Right lung (tissue), 10 donors: ENCODE measurements at places on chromosomes 7 and 10. TPM values are rescaled to one million over a fixed set of nuclear protein-coding genes. Genes with fewer than 3 reads are reported as not detected.
A peak's percentile ranks its signal among the peaks of the same experiment; 100 is the strongest.

DNA sequence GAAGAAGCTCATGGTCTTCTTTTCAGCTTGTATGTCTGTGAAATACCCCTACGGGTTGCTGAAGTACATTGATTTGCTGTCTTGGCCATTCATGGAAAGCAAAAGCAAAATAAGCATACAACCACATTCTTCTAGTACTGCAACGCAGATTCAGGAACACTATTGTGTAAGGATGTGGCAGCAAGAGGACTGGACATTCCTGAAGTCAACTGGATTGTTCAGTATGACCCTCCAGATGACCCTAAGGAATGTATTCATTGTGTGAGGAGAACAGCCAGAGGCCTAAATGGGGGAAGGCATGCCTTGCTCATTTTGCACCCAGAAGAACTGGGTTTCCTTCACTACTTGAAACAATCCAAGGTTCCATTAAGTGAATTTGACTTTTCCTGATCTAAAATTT, 133.4 kb upstream of the ANKRD1 start:
- DNase-seq: no peak

- no peak for DNase-seq
These were observed 42.5 kb downstream of the ABLIM1 start for GRCh38 chr10:114615600-114616007.

DNA sequence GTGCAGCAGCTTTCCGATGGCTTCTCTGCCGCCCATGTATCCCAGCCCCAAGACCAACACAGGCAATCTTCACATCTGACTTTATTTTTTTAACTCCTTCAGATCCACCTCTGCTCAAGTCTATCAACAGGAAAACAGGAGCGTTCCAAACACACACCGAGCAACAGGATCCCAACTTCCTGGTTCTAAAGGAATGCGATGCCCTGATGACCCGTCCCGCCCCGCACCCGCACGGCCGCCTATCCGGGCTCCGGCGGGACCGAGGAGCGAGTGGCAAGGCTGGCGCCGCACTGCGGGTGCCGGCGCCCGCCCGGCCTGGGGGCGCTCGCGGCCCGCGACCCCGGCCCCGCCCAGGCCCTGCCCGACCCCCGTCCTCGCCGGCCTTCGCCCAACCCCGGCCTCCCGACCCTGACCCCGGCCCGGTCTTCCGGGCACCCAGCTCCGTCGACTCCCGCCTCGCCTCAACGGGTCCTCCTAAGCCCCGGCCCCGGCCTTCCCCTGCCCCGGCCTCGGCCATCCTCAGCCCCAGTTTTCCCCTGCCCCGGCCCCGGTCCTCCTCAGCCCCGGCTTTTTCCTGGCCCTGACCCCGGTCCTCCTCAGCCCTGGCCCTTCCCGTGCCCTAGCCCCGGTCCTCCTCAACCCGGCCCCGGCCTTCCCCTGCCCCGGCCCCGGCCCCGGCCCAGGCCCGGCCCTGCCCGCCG, 730 bp downstream of the LARP4B start:
- DNase-seq: no peak

DNA sequence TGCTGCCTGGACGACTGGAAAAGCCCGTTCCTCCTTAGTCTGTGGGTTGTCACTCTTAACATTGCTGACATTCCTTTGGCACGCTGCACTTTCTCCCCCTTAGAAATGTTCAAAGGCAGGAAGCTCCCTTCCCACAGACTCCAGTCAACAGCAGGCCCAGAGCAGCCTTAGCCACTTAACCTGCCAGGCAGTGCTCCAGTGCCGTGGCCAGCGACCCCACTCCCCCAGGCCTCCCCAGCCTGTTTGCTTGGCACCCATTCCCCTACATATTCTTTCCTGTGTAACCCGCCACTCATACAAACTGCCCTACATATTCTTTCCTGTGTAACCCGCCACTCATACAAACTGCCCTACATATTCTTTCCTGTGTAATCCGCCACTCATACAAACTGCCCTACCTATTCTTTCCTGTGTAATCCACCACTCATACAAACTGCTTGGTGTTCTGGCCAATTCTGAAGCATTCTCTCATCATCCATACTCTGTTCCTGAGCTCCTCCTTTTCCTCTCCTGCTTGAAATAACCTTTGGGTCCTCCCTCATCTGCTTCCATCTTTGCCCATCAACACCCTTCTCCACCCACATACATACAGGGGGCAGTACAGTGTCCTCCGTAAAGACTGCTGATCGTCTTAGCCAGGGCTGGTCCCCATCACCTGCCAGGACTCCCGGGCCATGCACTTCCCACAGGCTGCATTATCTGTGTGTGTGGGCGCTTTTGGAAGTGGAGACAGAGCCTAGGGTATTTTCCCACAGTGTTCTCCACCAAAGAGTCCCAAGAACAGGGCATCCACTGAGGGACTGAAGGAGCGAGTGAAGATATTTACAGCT, 57.3 kb downstream of the ADARB2 start:
- DNase-seq: no peak

GRCh38 chr10:33008499-33009243, 50.6 kb upstream of the ITGB1 start:
- peak; percentile 51 for DNase-seq

DNA sequence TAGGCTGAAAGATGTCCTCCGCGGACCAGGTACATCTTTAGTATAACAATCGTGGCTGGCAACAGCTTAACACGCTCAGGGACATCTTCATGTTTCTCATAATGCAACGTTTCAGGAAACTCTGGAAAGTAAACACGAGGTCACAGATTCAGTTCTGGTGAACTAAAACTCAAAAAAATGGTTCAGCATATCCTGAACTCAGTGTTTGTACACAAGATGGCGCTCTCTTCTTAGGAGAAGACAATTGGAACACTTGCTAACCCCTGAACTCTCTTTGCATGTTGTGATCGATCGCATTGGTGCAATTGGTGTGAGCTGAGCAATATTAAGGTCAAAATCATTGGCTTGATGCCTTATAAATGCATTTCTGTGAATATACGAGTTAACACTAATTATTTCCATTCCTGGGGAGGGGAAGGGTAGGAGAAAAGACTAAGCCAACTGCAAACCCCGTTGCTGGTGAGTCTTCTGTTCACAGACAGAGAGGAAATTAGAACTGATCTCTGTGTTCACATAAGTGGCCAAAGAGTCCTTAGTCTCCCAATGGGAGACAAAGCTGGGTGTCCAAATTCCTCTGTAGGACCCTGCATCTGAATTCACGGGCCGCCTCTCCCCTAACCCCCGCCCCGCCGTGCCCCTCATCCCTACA, 52.6 kb upstream of the FAM180A start:
- DNase-seq: peak; percentile 65

GRCh38 chr10:113880236-113880635, 25.8 kb downstream of the NHLRC2 start:
- no peak for DNase-seq

GRCh38 chr7:18786796-18787195, 291.2 kb downstream of the HDAC9 start:
- DNase-seq: no peak

The OR13A1 gene
- polyA plus RNA-seq: 0.06 TPM

The FGFR2 gene
- 298 TPM for polyA plus RNA-seq

The LBX1 gene
- polyA plus RNA-seq: 0.40 TPM

The CCDC172 gene
- polyA plus RNA-seq: not detected

The TAS2R40 gene
- polyA plus RNA-seq: not detected

The SLC13A4 gene
- 5.9 TPM for polyA plus RNA-seq
